Stimulated activated CD4-positive, alpha-beta T cell treated with anti-CD3 and anti-CD28 coated beads, Interleukin-4, amount 100 ng/mL, for 48 hours (primary cell): ENCODE measurements at places on chromosomes 2 and 18.

- DNase-seq = peak; percentile 66
Observed at GRCh38 chr2:74834792-74835755, 1.1 kb downstream of the HK2 start.

GRCh38 chr2:45993476-45993991 is 303.7 kb upstream of the EPAS1 start:
- peak; percentile 40 for DNase-seq

GRCh38 chr2:160309585-160309984 is 109.5 kb upstream of the ITGB6 start:
- no peak for DNase-seq

DNA sequence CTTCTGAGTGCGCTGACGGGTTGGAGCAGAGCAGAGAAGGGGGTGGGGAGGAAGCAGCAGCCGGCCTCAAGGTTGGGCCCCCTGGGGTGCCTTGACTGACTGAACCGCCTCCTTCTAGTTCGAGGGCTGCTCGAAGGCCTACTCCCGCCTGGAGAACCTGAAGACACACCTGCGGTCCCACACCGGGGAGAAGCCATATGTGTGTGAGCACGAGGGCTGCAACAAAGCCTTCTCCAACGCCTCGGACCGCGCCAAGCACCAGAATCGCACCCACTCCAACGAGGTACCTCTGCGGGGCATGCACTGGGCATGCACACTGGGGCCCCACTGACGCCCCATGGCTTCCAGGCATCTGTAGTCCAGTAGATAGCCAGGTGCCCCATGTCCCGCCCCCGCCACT is 246.9 kb downstream of the GLI2 start:
- DNase-seq = no peak
